Suppressor macrophage treated with lipopolysaccharide for 1 hour (primary cell): ENCODE measurements at places on chromosomes 7 and 10.
A peak's percentile ranks its signal among the peaks of the same experiment; 100 is the strongest.

GRCh38 chr10:70115948-70116682, 16.5 kb downstream of the AIFM2 start:
- DNase-seq, result peak; percentile 59

GRCh38 chr10:97302088-97302791, 9.8 kb upstream of the ARHGAP19 start:
- no peak for DNase-seq

GRCh38 chr7:3835109-3835508, 534.1 kb downstream of the SDK1 start:
- no peak for DNase-seq

DNA sequence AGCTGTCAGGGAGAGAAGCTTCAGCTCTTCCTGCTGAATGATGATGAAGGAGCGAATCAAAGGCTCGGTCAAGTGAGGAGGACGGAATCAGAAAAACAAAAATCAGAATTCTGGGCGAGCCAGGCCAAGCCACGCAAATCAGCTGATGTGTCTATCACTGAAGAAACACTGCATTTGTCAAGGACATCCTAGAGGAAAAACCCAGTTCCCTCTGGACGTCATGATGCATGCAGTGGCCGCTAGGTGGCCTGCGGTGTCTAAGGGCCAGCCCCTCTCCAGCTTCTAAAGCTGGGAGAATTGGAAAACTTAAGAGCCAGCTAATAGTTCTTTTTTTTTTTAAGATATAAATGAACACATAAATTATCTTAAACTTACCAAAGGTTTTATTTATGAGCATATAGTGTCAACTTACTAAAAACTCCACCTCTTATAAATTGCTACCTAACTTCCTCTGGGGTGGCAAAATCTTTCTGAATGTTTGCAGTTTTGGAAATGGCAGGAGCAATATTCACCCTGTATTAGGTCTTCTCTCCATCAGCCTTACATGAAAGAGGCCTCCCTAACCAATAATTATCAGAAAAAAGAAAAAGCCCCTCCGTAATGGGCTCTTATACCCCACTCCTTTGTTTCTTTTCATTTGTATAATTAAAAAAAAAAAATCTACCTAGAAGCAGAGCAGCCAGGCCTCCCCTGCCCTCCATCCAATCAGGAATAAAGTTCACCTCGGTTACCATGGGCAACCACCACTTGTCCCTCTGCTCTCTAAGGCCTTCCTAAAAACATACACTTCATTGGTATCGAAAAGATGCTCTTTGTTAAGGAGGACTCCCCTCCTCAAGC, 186.8 kb downstream of the USP6NL start:
- DNase-seq, result peak; percentile 54

DNA sequence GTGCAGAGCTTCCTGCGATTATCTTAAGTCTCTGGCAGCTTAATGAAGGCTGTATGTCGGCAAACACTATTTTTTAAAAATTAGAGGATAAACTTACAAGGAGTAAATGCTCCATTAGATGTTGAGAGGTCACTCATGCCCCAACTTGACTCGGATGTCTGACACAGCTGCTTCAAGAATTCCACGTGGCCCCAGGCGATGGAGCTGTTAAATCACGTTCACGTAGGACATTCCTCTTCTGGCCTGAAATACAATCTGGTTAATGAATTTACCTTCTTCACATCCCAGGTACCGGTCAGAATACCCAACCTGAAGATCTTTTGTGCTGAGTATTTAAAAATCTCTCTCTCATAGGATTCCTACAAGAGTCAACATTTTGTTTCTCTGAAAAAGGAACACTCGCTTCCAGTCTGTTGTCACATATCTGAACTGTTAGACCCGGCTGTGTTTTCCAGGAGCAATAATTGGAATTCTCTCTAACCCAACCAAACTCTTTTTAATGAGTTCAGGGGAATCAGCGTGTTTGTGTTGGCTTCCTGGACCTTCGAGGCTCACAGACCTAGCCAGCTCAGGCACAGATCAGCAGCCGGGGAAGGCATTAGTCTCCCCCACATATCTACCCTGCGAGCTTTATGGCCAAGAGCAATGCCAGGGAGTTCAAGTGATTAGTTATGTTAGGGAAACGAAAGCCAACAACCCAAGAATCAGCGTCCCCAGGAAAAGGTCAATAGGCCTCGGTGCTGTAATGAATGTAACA, 284.9 kb downstream of the FGFR2 start:
- DNase-seq, result no peak

- no peak for DNase-seq
These were observed 42.2 kb upstream of the NME8 start for GRCh38 chr7:37806152-37806551.

- no peak for DNase-seq
These were observed 70.7 kb downstream of the CRPPA start for GRCh38 chr7:16350634-16351033.

DNA sequence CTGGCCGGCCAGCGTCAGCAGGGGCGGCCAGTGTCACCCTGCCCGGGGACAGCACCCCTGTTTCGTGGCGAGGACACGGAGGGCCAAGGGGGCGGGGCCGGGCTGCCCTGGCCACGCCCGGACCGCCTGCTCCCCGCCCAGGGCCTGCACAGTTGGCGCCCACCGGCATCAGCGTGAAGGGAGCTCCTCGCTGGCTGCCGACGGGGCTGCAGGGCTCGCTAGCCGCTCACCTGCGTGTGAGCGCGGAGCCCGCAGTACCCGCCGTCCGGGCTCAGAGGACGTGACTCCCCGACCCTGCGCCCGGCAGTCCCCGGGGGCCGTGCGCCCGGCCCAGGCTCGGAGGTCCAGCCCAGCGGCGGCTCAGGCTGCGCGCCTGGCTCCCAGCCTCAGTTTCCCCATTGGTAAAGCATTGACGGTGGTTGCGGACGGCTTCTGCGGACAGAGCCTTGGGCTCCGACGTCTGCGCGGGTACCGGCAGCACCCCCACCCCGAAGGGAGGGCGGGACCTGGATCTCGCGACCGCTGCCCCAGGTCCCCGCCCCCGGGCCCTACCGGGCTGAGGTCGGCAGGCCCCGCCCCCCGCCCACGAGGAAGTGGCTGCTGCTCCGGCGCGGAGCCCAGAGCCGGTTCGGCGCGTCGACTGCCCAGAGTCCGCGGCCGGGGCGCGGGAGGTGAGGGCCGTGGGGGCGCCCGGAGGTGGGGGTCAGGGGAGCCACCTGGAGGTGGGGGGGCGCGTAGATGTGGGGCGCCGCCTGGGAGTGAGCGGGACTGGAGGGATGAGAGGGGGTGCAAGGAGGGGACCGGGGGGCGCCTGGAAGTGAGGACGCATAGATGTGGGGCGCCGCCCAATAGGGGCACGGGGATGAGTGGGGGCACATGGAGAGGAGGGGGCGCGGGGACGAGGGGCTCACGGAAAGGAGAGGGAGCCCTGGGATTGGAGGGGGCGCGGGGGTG, at the start of gene ARPC1B:
ARPC1B (plus strand) TSS at position 620 of the 954 bp plus-strand sequence. CDS start 10,985 bp downstream, outside the sequence.
- peak; percentile 94 for DNase-seq

GRCh38 chr10:5449823-5450222, 37.5 kb downstream of the NET1 start:
- peak; percentile 67 for DNase-seq

- DNase-seq, result no peak
These were observed 4.0 kb downstream of the RADIL start for GRCh38 chr7:4879396-4880081.

- DNase-seq, result no peak
These were observed 33.4 kb upstream of the NRBF2 start for GRCh38 chr10:63099734-63100133.

DNA sequence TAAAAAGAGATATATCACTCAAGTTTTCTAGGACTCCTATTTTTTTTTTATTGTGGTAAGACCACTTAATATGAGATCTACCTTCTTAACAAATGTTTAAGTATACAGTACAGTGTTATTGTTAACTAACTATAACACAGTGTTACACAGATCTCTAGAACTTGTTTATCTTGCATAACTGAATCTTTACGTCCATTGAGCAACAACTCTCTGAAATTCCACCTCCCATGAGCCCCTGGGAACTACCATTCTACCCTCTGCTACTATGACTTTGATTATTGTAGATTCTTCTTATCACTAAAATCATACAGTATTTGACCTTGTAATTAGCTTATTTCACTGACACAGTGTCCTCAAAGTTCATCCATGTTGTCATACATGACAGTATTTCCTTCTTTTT, 22.5 kb upstream of the REEP3 start:
- DNase-seq, result no peak

DNA sequence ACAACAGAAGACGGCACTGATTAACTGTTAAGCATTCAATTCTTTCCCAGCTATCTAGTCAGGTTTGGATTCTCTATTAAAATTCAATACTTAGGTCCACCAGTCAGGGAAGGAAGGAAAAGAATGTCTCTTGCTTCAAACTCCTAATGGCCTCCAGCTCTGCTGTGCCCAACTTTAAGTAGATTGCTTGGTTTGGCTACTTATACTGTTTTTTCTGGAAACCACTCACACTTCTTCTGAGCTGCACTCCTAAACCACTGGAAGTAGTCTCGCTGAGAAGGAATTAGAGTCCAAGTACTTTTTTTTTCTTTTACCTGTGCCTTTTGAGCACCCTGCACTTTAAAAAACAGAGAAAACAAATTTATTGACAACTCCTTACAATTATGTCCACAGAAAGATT, 26.7 kb upstream of the COL1A2 start:
- no peak for DNase-seq

- DNase-seq, result no peak
These were observed 56.7 kb upstream of the SDK1 start for GRCh38 chr7:3244241-3244814.

DNA sequence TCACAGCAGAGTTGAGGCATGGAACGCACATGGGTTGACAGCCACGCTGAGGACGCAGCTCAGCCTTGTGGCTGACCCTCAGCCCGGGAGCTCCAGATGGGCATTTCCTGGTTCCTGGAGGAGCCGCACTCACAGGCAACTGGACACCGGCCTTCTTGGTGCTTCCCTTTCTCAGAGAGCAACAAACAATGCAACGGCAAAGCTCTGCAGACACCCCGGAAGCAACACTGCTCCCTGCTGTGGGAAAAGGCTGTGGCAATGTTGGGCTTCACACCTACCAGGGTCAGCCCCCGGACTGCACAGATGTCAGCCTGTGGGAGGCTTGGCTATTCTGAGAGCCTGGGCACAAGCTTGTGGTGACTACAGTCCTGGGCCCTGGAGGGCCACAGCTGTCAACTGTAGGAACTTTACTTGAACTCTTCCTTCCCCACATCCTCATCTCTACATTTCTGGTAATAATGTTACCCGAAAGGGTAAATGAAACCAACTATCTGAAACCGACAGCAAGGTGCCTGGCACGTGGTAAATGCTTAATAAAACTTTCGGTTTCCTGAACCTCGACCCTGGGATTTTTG, 597.5 kb upstream of the MKI67 start:
- DNase-seq, result no peak

- DNase-seq, result no peak
These were observed 129.9 kb downstream of the EBF3 start for GRCh38 chr10:129833994-129834739.

GRCh38 chr7:47627580-47628283, 45.8 kb upstream of the TNS3 start:
- no peak for DNase-seq

GRCh38 chr7:12211711-12212485, 804 bp downstream of the TMEM106B start:
- peak; percentile 22 for DNase-seq

GRCh38 chr7:106045139-106045538, 67.0 kb downstream of the SYPL1 start:
- no peak for DNase-seq

DNA sequence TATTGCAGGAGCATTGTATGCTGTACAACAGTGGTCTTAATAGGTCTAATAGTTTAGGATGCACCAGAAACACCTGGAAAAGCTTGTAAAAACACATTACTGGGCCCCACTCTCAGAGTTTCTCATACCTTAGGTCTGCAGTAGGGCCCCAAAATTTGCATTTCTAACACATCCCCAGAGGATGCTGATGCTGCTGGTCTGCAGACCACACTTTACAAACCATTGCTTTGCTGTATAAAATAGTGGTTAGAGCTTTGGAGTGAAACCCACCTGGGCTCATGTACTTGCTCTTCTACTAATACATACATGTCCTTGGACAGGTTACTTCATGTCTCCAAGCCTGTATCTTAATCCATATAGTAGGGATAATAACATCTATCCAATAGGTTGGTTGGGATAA, 279.7 kb downstream of the GRM8 start:
- no peak for DNase-seq

DNA sequence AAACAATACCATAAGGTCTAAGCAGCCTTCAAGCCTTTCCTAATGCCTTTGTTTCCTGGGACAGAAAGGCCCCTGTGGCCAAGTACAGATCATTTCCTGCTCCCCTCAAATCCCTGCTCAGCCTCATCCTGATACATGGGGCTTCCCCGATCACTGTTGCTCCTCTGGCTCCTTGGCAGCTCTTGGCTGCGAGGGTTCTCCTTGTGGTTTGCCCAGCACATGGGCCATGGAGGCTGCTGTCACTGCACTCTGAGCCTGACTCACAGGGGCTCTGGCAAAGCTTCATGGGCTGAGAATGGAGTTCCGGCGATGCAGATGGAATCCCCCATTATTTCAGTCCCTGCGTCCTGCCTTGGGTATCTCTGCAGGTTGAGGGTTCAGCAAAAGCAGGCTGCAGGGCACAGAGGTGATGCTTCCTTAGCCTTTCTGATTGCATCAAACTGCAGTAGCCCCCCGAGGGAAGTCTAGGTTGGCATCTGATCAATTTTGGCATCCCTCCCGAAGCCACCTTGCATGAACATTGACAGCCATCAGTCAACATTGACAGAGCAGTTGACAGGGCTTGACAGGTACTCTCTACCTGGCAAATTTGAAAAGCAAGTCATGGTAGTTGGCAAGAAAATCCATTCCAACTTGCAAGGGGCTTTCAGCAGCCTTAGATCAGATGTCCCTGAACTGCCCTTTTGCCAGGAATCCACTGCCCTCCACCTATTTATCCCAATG, 168.6 kb downstream of the GFRA1 start:
- no peak for DNase-seq

GRCh38 chr10:101780818-101781654, 2.2 kb downstream of the NPM3 start:
- peak; percentile 80 for DNase-seq

- DNase-seq, result no peak
These were observed 9.7 kb downstream of the GIMAP5 start for GRCh38 chr7:150746921-150747320.
